Bronchial epithelial cell (primary cell): ENCODE measurements at places on chromosomes 5 and 9. TPM values are rescaled to one million over a fixed set of nuclear protein-coding genes. Genes with fewer than 3 reads are reported as not detected.

Gene IL13
- not detected in 2 replicates for total RNA-seq

Gene AGXT2
- not detected in 2 replicates for total RNA-seq

Gene TDRD7
- total RNA-seq: 1.8 and 4.4 TPM in 2 replicates

Gene OR1Q1
- total RNA-seq: not detected in 2 replicates

Gene PCDHB12
- 0.13 TPM in 1 of 2 replicates, not detected in the other for total RNA-seq

Gene CRB2
- total RNA-seq: not detected in 2 replicates

Gene RAI14
- 28.8 and 60.0 TPM in 2 replicates for total RNA-seq

Gene TARS1
- 407 and 523 TPM in 2 replicates for total RNA-seq

Gene HACD4
- total RNA-seq: 0.79 and 2.4 TPM in 2 replicates

Gene SLC46A2
- not detected in 2 replicates for total RNA-seq

Gene SNCAIP
- total RNA-seq: 0.26 TPM in 1 of 2 replicates, not detected in the other

Gene PGGT1B
- 18.4 and 28.9 TPM in 2 replicates for total RNA-seq

Gene PCDHA9
- under 0.01 TPM in 2 replicates for total RNA-seq

Gene HSPB3
- not detected in 2 replicates for total RNA-seq

Gene DND1
- 0.26 TPM in 2 replicates for total RNA-seq

Gene ECM2
- total RNA-seq: 0.26 and 0.90 TPM in 2 replicates

DNA sequence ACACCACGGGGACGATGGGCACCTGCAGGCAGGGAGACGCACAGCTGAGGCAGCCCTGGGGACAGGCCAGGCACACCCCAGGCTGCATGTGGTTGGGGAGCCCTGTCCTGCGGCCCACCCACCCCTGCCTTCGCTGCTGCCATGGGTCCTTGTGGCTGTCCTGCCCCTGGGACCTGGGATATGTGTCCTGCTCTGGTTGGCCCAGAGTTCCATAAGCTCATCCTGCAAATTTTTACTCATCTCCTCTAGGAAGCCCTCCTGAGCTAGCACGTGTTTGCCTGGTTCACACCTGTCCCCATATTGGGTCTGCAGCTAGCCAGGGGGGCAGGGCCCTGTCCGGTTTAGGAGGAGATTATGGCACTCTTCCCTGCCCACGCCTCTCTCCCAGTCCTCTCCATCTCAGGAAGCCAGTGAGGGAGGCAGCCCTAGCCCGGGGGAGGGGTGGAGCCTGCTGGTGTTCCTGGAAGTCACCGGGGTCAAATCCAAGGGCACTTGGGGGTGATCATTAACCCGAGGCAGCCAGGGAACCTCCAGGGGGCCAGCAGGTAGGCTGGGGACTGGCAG, 12.2 kb downstream of the EGFL7 start:
- no peak for DNase-seq

DNA sequence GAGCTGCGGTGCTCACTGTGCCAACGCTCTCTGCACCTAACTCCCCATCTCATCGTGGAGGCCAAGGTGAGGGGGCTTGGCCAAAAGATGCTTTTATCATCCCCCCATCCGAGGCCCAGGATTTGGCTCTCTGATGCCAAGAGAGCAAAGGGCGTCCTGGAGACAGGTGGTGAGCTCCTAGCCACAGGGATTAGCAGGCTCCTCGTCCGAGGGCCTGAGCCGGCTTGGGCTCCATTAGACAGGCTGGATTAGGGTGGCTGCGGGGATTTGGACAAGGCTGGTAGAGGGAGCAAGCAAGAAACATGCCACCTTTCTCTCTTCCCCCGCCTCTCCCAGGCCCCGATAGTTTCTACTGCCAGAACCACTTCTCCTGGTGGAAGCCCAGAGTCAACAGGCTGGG, 1.0 kb upstream of the GRM6 start:
- DNase-seq: no peak

- no peak for DNase-seq
These were observed 28.5 kb upstream of the GOLGA1 start for GRCh38 chr9:124969401-124969800.

- DNase-seq: no peak
These were observed 73.0 kb upstream of the NR5A1 start for GRCh38 chr9:124580186-124580585.

DNA sequence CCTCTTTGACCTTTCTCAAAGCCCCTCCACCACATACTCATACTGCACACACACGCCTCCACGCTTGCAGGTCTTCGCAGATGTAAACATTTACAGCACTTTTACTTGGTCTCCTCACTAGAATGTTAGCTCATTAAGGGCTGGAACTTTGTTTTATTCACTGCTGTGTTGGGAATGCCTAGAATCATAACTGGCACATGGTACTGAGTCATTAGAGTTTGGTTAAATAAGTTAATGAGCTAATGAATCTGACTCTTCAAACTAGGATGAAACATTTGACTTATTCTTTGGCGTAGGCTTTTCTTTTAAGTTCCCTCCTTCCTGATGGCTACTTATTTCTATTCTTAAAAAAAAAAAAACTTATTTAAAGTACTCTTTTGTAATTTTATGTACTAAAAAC, 28.9 kb downstream of the MAN2A1 start:
- DNase-seq: peak; percentile 45

DNA sequence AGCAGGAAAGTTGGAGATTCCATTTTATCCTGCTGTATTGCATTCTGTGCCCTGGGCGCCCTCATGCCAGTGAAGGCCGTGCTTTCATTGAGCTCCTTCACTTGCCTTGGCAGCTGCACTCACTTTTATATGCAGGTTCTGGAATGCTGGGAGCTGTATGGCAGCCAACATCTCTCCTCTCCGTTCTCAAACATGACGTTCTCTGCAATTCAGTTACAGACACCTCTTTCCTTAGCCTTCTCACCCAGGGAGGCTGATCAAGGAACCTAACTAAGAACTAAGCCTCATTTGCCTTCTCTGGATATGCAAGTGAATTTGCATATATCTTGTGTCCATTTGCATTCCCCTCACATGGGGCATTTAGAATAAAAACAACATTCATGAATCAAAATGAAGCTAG, 29.4 kb upstream of the PURA start:
- DNase-seq: no peak

- no peak for DNase-seq
These were observed 746.7 kb upstream of the C9orf72 start for GRCh38 chr9:28319981-28320380.

GRCh38 chr5:22258139-22258538, 595.0 kb downstream of the CDH12 start:
- DNase-seq: no peak

- DNase-seq: no peak
These were observed 1403.2 kb upstream of the CDH6 start for GRCh38 chr5:29790281-29790680.

GRCh38 chr9:123402981-123403509, 47.0 kb downstream of the CRB2 start:
- no peak for DNase-seq

- peak; percentile 75 for DNase-seq
These were observed 30.4 kb downstream of the NUDT12 start for GRCh38 chr5:103532086-103532734.

- DNase-seq: no peak
These were observed 16.7 kb downstream of the IFNB1 start for GRCh38 chr9:21060919-21061561.

- no peak for DNase-seq
These were observed 26.5 kb downstream of the B4GALT1 start for GRCh38 chr9:33140401-33141360.

- no peak for DNase-seq
These were observed 135.3 kb downstream of the DRD1 start for GRCh38 chr5:175308701-175309100.

GRCh38 chr9:26675035-26675434, 217.6 kb downstream of the CAAP1 start:
- DNase-seq: no peak

- peak; percentile 90 for DNase-seq
These were observed 112.5 kb downstream of the SLC25A46 start for GRCh38 chr5:110851357-110851756.

DNA sequence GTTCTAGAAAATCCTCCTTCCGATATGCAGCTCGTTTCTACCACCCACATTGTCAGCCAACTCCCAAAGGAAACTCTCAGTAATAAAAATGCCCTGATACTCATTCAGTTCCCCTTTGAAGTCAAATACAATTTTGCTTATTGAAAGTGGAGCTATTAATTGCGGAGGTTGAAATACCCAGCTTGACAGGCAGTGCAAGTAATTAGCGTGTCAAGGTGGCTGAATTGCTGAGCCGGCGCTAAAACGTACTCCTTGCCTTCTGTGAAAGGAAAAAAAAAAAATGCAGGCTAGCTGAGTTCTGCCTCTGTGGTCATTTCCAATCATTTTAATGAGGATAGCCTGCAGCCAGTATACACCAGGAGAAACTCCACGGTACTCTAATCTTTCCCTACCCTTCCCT, 165.5 kb downstream of the RORB start:
- no peak for DNase-seq

GRCh38 chr9:5557606-5558587, 47.6 kb downstream of the PDCD1LG2 start:
- DNase-seq: no peak

DNA sequence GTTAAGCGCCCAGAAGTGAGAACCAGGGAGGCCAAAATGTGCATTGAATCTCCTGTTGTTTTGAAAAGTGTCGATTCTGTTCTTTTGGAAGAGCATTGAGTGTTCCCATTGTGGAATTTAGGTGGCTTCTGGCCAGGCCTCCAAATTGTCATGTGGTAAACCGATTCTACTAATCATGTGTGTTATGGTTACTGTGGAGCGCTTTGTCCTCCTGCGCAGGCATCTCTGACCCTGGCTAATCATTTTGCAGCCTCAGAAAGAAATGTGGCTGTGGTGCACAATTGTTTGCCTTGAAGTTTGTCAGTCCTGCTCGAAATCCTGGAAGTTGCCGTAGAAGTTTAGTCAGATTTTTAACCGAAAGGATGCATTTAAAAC, 121.3 kb downstream of the RASGRF2 start:
- DNase-seq: no peak

DNA sequence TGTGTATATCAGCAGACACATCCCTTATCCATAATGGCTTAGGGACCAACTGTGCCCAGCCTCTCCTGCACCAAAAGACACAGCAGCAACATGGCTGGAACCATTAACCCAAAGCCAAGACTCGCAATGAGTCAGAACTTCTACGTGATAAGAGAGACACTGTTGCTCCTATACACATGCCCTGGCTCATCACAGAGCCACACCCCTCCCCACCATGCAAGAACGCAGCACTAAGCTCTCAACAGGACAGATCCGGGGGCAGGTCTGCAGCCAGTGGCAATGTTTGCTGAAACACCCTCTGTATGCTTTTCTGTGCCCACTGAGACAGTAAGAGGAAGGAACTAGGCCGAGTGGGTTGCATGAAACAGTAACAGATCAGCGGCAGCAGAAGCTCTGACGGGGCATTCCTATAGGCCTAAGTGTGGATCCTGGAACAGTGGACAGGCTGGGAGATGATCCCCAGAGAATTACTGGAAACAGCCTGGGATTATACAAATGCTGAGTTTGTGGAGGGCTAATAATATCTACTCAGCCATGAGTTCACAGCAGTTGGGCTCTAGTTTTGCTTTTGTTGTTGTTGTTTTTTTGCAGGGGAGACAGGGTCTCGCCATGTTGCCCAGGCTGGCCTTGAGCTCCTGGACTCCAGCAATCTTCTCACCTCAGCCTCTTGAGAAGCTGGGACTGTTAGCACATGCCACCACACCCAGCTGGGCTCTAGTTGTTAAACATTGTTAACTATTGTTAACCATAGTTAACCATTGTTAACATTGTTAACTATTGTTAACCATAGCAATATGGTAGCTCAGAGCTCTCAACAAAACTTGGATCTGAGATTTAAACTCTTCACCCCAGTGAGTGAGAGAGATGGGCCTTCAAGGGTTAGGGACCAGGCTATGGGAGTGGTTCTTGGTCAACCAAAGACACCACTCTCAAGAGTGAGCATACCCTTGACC, 41.0 kb downstream of the B4GALT1 start:
- DNase-seq: peak; percentile 79

- DNase-seq: no peak
These were observed 329.0 kb downstream of the ICE1 start for GRCh38 chr5:5751498-5751897.

DNA sequence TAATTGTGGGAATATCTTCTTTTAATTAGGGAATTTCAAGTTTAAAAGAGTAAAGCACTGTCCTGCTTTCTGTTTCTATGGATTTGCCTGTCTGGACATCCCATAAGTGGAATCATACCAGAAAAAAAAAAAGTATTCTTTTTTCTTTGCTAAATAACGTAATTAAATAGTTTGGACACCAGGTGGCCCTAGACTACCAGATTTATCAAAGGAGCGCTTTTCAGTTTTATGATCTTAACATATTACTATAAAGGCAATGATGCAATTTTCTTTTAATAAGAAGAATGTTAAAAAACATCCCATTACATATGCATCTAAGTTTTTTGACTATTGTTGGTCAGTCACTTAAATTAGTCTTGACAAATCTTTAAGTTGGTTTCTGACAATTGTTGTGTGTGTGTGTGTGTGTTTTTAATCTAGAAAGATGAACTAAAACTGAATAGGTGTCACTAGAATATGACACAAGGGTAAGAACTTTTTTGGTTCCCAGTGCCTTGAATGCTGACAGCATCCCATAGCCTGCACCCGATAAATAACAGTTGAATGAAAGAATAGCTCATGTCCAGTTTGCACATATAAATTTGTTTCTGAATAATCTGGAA, 49.5 kb downstream of the C5orf22 start:
- peak; percentile 47 for DNase-seq

GRCh38 chr5:37850226-37850865, 10.5 kb upstream of the GDNF start:
- peak; percentile 56 for DNase-seq

GRCh38 chr9:124122321-124122720, 110.8 kb downstream of the LHX2 start:
- no peak for DNase-seq

- DNase-seq: peak; percentile 18
These were observed 48.6 kb downstream of the NR2F1-AS1 start for GRCh38 chr5:93532370-93532769.
